ENCODE measurements at places on chromosomes 12 and 14.

DNA sequence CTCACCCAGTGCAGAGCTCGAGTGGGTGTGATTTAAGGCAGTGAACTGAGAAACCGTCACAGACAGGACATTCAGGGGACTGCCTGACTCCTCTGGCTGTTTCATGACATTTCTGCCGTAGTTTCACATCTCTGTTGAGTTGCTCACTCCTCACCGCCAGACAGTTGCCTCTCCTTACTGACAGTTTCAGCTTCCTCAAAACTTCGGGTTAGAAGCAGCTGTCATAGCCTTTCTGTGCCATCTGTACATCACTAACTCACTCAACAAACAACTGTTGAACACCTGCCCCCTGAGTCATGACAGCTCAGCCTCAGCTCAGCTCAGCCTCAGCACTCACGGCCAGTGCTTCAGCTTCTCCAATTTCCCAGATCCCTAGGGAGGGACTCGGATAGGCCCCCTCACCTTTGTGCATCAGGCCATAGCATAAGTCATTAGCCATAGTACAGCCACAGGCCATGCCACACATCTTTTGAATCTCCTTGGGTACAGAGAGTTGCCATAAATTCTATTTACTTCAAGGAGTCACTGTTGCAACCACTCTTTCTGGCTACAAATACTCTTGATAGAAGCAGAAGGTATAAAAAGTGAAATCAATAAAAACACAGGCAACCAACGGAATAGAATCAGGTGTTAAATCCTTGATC is 6.2 kb upstream of the SLC15A4 start:
- DNase-seq, result no peak

- no peak for DNase-seq
Observed at GRCh38 chr14:91158091-91158790, 44.4 kb downstream of the DGLUCY start.

DNA sequence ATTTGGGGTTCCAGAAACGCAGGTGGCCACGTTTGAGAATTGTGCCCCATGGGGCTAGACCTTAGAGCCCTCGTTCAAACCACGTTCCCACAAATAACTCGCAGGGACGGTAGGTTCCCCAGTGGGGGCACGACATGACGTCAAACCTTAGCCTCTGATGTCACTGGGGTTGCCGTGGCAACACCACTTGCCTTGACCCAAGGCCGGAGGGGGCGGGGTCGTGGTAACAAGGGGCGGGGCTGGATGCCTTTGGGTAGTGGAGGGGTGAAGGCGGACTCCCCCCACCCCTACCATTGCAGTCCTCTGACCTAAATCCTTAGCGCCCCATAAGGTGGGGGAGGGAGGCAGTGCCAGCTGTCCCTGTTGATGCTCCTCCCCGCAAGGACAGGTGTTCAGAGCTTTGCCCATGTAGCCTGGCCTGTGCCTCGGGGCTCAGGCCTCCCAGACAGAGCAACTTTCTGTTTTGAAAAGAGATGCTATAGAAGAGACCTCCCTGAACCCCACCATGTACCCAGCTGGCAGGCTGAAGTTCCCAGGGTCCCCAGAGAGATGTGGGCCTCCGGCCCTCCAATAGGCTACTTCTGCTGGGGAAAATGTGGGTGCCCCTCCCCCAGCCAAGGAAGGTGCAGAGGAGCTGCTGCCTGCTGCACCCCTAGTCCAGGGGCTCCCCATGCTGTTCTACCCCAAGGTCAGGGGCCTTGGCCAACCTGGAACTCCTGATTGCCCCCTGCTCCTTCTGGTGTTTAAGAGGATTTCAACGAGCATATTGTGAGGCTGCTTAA is 1.9 kb downstream of the FAM222A start:
- no peak for DNase-seq

DNA sequence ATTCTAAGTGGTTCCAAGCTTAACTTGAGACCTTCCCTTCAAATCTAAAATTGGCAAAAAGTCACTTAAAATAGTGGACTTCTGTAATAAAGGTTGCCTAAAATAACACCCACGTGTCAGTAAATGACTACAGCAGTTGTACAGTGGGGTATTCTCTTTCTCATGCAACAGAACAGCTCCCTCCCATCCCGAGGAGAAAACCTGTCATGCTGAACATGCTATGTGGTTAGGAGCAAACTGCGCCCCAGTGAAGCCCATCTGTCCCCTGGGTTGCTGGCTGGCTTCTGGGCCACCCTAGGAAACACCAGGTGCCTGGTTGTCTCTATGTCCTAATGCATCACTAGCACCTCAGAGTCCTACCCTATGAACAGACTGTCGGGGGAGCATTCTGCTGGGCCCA is 2.7 kb downstream of the BTBD6 start:
- no peak for DNase-seq

GRCh38 chr12:95784915-95785314 is 5.6 kb downstream of the NTN4 start:
- DNase-seq, result no peak

- DNase-seq, result no peak
Observed at GRCh38 chr12:22408610-22409376, 74.3 kb upstream of the ST8SIA1 start.

GRCh38 chr12:46446645-46447044 is 74.1 kb upstream of the SLC38A2 start:
- DNase-seq, result no peak

DNA sequence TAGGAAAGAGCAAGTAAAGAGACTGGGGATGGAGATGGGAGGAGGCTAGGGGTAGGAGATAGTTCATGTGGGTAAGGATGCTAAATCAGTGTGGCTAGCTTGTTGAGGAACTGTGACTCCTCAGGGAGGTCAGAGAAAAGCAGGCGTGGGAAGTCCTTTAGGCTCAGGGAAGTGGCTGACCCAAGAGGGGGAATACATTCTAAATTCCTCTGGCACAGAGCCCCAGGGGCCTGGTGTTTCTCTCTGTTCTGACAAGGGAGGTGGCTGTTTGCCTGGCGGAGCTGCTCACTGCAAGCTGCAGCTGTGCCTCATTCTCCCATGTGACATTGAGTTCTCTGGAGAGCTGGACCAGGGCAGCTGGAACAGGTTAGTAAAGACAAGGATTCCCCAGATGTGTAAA is 152.2 kb upstream of the SLC38A2 start:
- no peak for DNase-seq

- DNase-seq, result no peak
Observed at GRCh38 chr12:99722690-99723486, 75.3 kb downstream of the GARIN6 start.
